ENCODE measurements at places on chromosomes 7 and 10.

DNA sequence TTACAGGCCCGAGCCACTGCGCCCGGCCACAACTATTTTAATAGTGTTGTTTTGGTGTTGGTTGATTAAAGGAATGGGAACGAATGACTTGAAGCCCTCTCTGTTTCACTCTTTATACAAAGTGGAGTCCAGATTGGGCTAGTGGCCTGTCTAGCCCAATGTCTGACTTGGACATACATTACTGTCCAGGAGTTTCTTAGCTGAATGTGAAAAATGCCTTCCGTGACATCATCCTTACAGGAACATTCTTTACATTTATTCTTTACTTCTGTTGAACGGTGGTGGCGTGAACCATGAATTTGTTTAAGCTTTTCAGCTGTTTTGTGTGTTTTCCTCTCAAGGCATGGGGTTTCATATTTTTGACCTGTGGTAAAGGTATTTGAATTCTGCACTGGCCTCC is 67.9 kb downstream of the DAGLB start:
- DNase-seq, result no peak

- no peak for DNase-seq
Measured at GRCh38 chr7:33806298-33807154, 98.8 kb upstream of the BMPER start.

GRCh38 chr10:48577158-48577557 is 27.7 kb downstream of the ARHGAP22 start:
- no peak for DNase-seq

DNA sequence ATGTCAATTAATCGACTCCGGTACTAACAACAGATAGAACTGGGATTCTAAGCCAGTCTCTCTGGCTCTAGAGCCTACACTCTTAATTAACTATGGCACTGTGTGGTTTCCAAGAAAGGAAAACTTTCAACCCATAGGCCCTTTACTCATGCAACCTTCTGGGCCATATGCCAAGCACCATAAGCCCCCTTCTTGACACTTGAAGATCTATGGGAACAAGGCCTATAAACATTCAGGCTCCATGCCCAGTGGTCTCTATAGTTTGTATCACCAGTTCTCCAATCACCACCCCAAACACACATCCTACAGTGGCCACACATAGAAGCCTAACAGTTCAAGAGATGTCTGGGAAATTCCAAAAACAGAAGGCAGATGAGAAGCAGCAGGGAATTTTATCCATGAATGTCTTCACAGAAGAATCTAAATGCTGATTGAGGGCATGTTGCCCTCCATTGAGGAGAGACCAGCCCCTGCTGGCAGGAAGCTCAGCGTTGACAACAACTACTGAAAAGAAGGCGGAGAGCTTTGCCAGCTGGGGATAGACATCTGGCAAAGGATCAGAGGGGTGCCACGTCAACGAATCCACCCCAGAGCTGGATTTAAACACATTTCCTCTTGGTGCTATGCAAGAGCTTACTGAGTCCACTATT is 64.4 kb downstream of the GRM3 start:
- no peak for DNase-seq

DNA sequence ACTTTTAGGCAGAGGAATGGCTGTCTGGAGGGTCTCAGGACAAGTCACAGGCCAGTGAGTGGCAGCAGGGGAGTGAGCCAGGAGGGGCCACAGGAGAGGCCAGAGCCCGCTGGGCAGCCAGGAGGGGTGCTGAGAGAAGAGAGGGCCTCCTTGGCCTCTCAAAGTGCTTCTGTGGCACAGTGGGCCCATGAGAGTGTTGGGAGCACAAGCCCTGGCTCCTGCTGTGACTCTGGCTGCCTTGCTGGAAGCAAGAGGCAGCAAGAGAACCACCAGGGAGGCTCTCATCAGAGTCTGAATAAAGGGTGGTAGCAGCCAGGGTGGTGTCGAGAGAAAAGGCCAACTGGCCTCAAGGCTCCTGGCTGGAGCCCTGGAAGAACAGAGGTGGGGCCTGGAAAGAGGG is 91.1 kb downstream of the VOPP1 start:
- DNase-seq, result no peak

DNA sequence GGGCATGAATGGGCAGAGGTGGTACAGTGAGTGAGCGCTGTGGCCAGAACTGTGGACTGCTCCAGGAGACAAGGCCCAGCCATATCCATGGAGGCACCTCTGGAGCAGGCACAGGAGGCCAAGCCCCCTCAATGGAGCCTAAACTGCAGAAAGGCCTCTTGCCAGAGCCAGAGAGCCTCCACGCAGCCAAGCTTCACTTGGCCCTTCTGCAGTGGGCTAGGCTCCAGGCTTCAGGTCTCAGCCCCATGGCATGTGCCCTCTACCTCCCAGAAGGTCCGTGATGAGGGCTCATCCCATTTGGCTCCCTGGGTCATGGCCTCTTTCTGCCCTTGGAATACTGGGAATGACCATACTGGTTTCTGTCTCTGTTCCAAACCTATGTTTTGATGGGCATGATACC is 8.9 kb downstream of the PDE1C start:
- DNase-seq, result no peak

GRCh38 chr7:64998865-64999164 is 7.7 kb downstream of the ERV3-1 start:
- DNase-seq, result no peak

DNA sequence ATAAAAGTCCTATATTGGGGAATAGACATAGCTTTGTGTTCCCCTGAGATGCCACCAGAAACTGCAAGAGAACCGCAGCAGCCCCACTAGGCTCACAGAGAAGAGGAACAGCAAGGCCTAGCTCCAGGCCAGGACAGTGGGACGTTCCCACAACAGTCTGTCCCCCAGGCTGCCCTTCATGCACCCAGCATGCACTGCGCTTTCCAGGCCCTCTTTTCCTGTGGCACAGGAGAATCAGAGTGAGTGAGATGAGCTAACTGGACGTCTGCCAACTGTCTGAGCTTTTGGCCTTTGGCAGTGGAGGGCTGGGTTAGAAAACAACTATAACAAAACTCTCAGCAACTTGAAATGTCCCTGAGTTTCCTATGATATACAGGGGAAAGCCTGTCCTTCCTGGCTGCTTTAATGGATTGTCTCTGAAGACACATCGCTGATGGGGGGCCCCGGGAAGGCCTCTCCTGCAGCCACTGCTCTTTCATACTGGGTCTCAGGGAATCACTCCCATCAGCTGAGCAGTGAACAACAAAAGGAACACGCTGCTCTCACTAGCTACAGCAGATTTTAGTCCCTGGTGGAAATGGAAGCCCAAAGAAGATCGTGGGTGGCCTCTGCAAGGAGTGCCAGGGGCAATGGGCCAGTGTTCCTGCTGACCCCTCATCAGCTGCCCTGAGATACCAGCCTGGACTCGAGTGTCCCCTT is 53.5 kb downstream of the PODXL start:
- no peak for DNase-seq

DNA sequence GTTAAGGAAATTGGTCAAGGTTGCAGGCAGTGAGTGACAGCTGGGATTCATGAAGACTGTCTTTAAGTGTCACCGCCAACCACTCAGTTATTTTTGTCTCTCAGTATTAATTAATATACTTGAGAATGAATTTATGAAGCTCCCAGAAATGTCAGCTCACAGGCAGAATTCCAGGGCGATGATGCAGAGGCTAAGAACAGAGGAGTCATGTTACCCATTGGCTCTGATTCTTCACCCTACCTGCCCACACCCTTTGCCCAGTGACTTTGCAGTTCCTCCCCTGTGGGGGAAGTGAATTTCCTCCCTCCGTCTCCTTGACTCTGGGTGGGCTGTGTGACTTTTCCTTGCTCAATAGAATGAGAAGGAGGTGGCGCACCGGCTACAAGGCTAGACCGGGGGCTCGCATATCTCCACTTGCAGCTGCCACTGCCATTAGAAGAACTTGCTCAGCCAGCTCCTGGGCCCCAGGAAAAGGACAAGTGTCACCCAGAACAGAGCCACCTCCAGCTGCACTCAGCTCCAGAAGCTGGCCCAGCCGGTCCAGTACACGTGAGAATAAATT is 157.1 kb upstream of the PRKCQ start:
- no peak for DNase-seq

DNA sequence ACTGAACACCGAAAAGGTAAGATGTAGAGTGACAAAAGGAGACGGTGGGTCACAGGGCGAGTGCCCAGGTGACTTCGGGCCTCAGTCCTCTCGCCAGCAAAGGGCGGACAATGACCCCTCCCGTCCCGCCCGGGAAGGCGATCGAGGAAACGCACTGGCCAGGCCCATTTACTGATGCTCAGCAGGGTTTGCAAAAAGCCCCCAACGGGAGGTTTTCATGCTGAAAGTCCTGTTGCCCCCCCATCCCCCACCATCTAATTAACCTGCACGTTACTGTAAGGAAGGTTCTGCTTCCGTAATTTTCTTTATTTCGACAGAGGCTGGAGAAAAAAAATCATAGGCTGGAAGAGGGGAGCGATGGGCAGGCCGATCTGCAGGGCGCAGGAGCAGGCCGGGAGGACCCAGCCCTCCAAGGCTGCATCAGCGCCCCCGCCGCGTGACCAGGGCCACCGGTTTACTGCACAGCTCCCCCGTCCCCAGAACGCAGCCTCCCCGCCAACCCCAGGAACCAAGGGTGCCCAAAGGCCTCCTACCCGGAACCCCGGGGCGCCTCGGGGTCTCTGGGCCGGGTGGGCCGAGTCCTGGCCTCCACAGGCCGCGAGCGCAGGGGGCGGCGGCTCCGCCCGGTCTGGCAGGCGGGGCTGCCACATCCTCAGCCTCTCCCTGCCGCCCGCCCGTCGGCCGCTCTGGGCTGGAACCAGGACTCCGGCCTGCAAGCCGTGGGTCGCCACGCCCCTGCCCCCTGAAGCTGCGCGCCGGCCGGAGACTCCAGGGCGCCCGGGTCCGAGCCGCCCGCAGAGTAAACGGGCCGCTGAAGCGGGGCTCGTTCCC is 613 bp downstream of the OAT start:
- peak; percentile 10 for DNase-seq

DNA sequence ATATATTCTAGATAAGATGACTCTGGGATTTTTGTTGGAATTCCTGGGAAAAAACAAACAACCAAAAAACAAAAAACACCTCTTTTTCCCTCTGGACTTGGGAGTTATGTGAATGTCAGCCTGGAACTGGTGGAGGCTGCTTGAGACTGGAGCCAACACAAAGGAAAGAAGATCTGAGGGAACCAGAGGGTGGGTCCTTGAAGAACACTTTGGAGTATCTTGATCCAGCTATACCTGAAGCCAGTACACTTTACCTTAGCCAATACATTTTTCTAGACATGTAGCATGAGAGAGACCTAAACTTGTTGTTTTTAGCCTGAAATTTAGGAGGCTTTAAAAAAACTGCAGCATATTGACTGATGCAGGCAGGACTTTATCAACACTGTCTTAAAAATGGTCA is 5.9 kb upstream of the LAMB1 start:
- DNase-seq, result no peak

- no peak for DNase-seq
Measured at GRCh38 chr7:70926666-70927065, 205.3 kb upstream of the GALNT17 start.

DNA sequence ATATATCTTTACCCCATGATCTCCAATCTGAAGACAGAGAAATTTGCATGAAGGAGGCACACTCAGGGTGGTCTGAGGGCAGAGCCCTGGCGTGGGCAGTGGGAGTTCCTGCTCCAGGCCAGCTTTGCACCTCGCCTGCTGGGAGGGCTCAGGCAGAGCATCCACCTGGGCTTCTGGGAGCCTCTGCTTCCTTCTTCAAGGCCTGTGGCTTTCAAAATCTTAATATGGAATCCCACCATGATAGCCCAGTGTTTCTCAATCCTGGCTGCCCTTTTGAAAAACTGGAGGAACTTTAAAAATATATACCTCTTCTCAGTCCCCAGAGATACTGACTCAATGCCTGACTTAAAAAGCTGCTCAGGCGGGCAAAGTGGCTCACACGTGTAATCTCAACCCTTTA is 36.7 kb upstream of the PSAP start:
- no peak for DNase-seq
